Activated T-cell treated with anti-CD3 and anti-CD28 coated beads, Interleukin-2, amount 50 U/mL, for 4 hours (primary cell): ENCODE measurements at places on chromosomes 13 and 19.

- no peak for DNase-seq
Observed at GRCh38 chr13:111267784-111268183, 52.7 kb upstream of the TEX29 start.

DNA sequence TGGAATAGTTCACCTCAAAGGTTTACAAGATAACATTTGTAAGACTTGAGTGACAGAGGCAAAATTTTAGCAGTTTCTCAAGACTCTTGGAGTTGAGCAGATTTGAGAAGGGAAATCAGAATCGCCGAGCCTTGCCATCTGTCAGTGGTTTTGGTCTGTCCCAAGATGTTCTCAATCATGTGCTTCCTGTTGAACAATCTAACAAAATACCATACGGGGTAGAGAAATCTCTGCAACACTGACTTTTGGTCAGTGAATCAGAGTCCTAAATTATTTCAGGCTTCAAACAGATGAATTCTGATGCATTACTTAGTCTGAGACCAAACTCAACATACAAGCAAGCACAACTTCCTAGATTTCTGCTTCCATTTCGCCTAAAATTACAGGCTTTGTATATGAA is 3.8 kb downstream of the KCTD12 start:
- no peak for DNase-seq

- no peak for DNase-seq
Observed at GRCh38 chr13:99823961-99824360, 147.6 kb downstream of the ZIC5 start.

- DNase-seq = no peak
Observed at GRCh38 chr13:79621902-79622301, 140.9 kb downstream of the NDFIP2 start.

- no peak for DNase-seq
Observed at GRCh38 chr19:34259367-34260095, 5.2 kb downstream of the GARRE1 start.

DNA sequence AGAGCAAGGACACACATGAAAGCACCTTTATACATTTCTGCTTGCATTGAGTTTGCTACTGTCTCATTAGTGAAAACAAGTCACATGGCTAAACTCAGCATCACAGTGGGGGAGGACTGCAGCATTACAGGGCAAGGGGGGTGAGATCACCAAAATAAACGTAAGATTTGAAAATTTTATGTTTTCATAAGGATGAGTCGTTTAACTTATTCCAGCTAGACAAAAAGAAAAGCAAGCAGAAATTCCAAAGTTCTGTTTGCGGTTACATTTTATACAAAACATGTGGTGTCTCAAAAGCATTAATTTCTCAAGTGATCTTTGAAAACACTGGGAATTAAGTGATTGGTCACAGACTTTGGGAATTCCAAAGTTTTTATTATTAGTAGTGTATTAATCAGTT is 261.4 kb upstream of the RXFP2 start:
- no peak for DNase-seq

DNA sequence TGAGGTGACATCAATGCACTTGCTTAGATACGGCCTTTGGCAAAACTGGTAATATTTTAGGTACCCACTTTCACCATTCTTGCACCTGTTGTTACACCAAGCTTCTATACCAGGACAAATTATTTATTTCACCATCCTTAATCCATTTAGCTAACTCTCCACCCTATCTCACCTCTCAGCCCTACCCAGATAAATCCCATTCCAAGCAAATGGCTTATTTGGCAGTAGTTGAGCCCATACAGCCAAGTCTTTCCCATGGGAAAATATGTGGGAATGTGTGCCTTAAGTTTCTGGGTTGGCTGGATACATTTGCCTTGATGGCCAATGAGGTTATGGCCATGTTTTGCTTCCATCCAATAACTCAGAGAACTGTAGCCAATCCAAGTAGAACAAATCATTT is 551.9 kb downstream of the GPC6 start:
- DNase-seq = no peak

- no peak for DNase-seq
Observed at GRCh38 chr13:113534236-113534860, 43.8 kb upstream of the DCUN1D2 start.

DNA sequence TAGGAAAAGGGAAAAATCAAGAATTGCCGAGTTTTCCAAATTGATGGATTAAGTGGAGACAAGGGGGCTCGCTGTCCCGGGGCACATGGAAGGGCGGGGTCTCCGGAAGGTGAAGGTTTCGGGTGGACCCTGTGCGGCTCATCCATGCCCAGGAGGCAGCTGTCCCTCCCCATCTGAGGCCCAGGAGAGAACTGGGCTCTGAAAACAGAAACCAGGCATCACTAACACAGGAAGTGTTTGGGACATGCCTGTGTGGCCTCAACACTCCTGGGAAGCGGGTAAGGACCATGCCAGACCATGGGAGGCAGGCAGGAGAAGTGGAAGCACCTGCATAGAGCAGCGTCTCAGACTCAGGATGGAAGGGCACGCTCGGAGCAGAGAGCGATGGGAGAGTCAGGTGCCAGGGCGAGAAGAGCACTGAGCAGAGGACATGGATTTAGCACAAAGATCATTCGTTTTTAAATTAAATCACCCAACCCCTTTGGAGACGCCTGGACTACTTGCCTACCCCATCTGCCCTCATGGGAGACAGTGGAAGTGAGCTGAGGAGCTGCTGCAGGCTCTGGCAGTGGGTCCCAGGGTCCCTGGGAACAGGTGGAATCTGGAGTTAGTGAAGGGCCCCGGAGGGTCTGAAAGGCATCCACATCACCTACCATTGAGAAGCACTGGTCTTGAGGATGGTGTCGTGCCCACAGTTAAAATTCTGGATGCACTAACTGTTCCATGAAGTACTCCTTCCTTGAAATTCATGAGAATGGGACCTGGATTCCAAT is 183.2 kb upstream of the SOX1 start:
- DNase-seq = no peak
